Panc1 (cell line): ENCODE measurements at places on chromosomes 2 and 18.

GRCh38 chr18:63648241-63648640 is 4.2 kb upstream of the SERPINB4 start:
- no peak for DNase-seq

DNA sequence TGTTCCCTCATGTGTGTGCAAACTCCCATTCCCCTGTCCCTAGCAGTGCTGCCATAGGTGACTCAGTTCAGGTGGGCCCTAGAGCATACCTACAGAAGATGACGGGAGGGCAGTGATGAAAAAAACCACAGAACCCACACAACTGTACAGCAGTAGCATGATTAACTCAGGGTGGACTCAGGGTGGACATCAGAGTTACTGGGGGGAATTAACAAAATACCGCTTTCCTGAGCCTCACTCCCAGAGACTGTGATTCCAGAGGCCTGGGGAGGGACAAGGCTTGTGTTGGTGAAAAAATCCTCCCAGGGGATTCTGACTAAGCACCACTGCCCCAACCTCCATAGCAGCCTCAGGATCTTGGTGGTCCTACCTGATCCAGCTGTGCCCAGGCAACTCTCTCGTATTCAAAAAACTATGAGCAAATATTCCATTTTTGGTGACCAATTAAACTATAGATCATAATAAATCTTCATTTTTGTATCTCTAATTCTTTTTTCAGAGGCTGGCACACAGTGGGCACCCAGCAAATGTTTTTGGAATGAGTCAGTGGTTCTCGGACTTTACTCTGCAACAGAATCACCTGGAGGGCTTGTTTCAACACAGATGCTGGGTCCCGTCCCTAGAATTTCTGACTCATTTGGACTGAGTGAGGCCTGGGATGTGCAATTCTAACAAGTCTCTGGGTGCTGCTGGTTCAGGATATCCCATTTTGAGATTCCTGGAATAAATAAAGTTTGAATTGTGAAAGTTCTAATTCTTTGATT is 84.1 kb upstream of the NABP1 start:
- DNase-seq = no peak

DNA sequence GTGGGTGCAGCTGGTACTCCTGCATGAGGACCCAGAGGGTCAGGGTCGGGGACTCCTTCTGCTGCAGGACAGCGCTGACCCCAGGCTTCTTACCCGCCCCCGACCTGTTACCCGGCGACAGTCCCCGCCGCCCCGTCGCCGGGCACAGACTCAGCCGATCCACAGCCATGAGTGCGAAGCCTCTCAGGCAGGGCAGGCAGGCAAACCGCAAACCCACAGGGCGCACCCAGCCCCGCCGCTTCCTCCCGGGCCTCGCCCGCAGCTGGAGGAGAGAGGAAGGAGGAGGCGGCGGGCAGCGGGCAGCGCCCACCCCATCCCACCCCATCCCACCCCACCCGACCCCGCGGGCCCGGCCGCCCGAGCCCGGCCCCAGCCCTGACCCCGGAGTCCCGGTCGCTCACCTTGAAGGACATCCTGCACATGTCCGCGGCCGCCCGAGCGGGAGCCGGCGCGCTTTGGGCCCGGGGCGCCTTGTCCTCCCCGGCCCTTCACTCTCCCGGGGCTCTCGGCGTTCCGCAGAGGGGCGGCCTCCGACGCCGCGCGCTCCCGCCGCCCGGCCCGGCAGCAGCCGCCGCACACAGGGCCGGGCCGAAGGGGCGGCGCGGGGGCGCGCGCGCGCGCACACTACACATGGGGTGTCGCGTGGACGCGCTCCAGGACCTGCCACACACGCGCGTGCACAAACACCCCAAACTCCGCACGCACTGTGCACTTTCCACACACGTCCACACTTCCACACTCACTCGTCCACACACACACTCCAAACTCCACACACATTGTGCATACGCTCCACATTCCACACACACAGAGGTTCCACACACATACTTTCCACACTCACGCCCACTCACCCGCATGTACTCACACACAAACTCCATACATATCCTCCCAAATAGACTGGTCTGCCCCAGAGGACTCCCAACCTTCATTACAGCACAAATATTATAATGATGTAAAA is at the start of gene ANKRD29:
ANKRD29 (minus strand) TSS at position 603 of the 955 bp plus-strand sequence; CDS start at position 422, 181 bp downstream.
- DNase-seq = no peak

- no peak for DNase-seq
These were observed 2.9 kb upstream of the C2orf80 start for GRCh38 chr2:208192611-208193236.

DNA sequence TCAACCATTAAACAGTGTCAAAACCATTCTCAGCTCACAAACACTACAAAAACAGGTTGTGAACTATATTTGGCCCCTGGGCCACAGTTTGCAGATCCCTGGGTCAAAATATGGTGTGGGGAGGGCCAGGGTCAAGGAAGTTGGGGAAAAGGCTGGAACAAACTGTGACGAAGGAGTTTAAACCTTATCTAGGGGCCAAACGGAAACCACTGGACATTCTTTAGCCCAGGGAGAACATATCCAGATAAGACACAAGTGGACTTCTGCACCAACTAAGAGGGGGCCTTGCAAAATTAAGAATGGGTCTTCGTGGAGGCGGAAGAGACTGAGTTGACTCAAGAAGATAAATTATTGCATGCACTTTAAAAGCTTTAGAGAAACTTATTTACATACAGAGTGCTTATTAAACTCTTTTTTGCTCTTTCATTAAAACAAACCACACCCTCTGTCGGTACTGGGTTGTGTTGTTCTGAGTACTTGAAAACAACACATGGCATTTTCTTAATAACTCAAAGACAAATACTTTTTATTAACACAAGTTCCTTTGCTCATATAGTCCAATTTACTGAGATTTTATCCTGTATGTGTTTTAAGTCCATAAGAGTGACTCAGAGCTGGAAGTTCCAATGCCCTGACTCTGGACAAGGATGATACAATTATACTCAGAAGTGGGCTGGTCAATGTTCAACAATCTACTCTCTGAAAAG is 5.3 kb upstream of the ASAP2 start:
- DNase-seq = no peak

- no peak for DNase-seq
These were observed 16.5 kb downstream of the ELMOD3 start for GRCh38 chr2:85371045-85371444.

DNA sequence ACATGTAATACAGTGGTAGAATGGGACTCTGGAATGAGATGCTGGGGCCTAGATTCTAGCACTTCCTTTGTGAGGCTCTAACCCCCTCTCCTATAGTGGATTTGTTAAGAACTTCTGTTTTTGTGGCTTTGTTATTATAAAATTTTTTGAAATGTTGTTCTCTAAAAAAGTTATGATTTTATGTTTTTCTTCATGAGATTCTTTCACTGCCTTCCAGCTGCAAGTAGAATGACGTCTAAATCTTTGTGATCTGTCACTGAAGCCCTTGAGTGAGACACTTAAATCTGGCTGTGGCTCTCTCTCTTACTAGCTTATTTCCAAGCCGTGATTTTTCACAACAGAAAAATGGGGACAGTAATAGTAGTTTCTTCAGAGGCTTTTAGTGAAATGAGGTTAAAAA is 1.6 kb downstream of the CASP8 start:
- no peak for DNase-seq

DNA sequence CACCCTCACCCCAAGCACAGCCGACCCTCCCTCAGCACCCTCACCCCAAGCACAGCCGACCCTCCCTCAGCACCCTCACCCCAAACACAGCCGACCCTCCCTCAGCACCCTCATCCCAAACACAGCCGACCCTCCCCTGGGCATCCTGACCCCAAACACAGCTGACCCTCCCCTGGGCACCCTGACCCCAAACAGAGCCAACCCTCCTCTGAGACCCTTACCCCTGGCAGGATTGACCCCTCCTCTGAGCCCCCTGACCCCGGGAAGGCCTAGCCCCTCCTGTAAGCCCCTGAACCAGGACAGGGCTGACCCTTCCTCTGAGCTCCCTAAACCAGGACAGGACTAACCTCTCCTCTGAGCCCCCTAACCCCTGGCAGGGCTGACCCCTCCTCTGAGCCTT is 84.4 kb upstream of the RAB6C start:
- DNase-seq = no peak

DNA sequence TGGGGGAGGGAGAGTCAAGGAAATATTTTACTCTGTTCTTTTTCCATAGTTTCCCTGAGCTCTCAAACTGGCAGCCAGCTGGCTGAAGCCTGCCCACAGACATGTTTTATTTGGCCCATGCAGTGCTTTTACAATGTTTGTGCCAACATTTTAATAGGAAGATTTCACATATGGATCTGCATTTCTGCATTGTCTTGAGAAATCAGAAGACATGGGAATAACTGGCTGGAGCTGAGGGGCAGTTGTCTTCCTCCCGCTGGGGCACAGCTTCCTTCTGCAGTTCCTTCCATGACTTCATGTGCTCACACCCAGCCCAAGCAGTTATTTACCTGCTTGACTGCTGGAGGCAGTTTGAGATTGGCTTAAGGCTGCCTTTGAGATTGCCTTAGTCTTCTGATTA is 74.4 kb downstream of the PLCL1 start:
- DNase-seq = no peak

DNA sequence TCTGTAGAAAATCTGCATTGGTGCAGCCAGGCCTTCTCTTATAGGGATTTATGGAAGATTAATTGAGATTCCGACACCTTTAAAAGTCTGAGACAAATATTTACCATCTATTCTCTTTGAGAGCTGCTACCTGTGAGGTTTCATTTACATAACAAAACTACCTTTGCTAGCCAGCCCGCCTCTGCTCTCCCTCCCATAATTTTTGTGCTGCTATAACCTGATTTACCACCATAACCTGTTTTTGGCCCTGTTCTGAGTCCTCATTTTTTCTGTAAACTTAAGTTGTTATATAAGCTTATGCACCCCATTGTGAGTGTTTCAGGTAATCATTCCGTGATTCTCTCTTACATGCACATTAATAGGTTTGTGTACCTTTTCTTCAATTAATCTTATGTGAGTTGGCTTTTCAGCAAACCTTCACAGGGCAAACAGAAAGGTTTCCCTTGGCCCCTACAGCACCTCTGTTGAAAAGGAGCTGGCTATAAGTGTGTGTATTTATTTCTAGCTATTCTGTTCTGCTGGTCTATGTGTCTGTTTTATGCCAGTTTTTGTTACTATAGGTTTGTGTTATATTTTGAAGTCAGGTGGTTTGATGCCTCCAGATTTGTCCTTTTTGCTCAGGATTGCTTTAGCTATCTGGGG is 114.9 kb upstream of the XIRP2 start:
- DNase-seq = no peak

GRCh38 chr2:186105016-186105724 is 366.6 kb downstream of the FSIP2 start:
- DNase-seq = no peak

- DNase-seq = no peak
These were observed 24.9 kb downstream of the GLI2 start for GRCh38 chr2:120760446-120761135.

DNA sequence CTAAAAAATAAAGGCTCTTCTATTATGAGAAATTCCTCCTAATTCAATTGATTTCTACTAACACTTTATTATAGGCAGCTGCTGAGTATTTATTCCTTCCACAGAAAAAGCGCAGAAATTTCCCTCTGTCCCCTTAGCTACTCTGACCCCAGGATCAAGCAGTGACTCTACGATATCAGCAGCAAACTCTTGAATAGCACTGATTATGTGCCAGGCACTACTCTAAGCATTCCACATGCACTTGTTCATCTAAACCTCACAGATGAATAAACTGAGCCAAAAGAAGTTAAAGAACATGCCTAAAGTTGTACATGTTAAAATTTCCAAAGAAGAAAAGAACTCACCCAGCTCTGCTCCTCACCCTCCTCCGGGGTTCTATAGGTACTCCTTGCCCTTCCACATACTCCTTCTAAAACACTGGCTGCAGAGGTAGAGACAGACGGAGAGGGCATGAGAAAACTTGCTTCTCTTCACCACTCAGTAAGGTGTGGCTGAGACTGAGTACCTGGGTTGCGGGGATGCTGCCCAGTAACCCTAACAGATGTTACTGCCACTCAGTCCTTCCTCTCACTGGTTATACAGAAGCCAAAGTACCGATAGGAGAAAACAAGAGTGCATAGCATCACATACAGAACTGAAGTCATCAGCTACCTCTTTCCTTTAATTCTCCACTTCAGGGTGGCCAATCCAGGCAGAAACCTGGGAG is 9.9 kb downstream of the C1D start:
- DNase-seq = no peak

- DNase-seq = no peak
These were observed 4.9 kb upstream of the RFX8 start for GRCh38 chr2:101479810-101480209.

GRCh38 chr2:171080607-171081006 is 80.1 kb downstream of the TLK1 start:
- DNase-seq = no peak

- no peak for DNase-seq
These were observed 227.1 kb downstream of the RAB3GAP1 start for GRCh38 chr2:135279209-135279608.

DNA sequence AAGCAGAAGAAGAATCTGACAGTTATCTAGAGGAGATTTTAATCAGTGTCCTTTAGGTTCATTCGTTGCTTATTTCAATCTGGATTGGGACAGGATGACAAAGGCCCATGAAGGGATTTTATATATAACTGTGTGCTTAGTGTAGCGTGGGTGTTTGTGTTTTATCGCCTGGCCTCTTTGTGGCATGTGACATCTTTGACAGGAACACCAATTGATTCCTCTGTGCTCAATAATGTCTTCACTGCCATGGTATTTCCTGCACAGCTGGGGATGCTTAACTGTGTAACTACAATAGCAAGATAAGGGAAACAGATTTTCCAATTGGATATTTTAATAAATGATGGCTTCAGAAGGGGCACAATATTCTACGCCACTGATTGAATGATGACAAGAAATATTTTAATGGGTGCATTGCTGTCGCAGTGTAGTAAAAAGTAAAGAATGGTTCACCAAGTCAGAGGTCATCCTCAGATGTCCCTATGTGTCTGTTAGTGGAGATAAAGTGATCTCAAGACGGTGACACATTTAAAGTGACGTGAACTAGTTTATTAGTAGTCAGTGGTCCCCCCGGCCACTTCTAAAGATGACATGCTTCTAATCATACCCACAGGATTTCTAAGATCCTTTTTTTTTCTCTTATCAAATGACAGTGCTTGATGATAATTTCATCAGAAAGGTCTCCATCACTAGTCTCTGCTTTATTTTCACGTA is 160.4 kb downstream of the AGAP1 start:
- DNase-seq = no peak

DNA sequence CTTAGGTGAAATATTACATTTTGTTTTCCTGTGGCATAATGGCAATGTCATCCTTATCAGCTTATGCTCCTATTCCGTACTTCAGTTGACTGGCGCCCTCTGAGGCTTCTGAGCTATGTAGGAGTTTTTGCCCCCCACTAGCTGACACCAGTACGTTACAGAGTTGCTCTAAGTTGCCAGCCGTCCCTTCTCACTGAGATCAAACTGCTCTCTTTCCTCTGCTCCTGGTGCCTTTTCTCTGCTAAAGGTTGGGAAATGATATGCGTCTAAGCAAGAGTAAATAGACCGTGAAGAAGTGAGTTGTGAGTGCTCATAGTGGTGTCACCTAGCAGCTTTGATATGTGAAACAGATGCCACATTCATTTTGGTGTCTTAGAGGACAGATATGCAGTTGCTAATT is 99.2 kb downstream of the RAPGEF4 start:
- DNase-seq = no peak
